Left kidney (tissue), 8 donors: ENCODE measurements at places on chromosomes 6 and 20.

DNA sequence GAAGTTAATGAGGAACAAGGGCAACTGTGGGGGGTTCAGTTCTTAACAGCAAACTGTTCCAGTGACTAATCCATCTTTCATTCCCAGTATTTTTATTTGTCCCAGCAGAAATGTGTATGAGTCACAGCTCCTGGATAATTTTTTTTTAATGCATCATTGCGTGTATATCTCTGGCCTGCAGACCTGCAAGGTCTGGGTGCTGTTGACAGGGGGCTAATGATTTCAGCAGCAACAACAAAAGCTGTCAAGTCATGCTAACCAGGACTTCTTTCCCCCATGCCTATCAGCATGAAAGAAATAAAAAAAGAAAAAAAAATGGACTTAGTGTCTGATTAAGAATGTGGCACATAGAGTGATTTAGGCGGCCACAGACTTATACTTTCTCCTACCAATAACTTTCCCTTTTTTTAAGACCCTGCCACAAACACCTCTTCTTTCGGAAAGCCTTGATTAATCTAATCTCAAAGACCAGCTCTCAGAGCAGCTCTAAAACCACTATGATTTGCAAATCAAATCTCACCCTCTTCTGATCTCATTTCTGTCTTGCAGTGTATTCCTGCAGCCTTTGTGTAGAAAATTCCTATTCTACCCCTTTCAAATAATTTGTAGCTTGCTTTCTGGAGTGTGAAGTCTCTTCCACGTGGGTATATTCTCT, 14.2 kb upstream of the PREX1 start:
- no peak for DNase-seq

- DNase-seq, result no peak
Measured at GRCh38 chr6:113723182-113723581, 134.0 kb upstream of the MARCKS start.

DNA sequence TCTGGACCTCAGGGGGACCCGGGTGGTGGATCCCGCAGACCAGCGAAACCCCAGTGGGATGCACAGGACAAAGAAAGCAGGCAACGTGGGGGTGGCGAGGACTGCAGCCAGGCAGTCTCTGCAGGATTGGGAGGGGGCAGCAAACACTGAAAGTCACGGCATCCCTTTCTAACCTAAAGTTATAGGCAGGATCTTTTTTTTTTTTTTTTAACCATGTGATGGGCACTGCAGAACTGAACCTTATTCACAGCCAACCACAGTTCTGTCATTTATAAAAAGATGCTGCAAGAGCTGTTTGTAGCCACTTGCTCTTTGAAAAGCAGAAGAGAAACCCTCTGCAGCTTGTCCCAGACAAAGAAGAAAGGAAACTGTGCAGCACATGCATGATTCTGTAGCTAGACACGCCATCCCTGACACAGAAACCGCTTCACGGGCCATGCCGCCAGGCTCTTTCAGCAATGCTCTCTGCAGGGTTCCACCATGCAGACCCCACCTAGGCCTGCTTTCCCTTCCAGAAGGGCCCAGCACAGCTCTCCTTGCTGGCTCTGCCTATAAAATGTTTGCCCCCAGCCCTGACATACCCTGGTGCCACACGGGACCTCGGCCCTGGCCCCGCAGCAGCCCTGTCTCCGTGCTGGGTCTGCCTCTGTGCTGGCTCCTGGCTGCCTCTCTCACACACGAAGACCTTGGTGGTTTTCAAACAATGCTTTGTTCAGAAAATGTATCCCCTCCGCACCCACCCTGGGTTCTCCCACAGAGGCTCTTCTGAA, 70.8 kb downstream of the PYGB start:
- DNase-seq, result no peak

DNA sequence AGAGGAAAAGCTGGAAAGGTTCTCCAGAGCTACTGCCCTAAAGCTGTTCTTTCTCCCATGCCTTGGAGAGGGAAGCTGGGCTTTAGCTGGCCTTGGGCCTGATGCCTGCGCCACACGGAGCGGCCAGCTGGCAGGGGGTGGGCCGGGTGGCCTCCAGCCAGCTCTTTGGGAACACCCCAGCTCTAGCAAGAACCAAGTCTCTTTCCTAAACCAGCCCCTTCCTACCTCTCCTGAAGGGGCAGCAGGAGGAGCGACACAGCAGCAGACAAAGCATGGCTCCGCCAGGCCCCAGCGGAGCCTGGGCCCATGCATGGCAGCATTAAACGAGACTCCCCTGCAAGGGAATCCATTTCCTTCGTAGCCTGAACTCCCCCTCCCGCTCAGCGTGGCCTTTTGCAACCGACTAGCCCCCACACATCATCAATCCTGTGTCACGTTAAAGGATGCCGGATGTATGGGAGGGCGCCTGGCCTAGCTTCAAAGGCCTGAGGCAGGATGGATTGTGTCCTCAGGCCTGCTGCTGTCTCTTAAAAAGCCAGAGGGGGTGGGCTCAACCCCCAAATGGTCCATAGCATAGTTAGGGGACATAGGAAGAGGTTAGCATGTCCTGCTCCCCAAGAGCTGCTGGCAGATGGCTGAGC, 14.0 kb downstream of the MRPS18A start:
- peak; percentile 81 for DNase-seq
